ENCODE measurements at places on chromosomes 4 and X.

DNA sequence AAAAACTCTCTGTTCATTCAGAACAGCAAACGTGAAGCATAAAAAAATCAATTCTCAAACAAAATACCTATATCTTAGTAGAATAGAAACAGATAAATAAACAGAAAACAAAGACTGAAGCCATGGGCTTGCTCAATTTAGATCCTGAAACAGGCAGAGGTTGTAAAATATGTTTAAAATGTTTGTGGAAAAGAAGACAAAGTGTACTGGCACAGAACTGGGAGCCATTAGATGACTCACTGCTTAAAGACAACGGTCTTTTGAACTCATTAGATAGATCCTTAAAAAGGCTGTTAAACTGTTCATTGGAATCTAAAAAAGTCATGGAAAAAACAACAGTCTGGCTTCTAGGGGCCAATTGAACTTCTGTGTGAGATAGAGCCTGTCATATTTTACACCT lies 247.0 kb upstream of the NDST4 start:
- DNase-seq = no peak

- no peak for DNase-seq
Measured at GRCh38 chr4:102392033-102392744, 46.9 kb upstream of the SLC39A8 start.

DNA sequence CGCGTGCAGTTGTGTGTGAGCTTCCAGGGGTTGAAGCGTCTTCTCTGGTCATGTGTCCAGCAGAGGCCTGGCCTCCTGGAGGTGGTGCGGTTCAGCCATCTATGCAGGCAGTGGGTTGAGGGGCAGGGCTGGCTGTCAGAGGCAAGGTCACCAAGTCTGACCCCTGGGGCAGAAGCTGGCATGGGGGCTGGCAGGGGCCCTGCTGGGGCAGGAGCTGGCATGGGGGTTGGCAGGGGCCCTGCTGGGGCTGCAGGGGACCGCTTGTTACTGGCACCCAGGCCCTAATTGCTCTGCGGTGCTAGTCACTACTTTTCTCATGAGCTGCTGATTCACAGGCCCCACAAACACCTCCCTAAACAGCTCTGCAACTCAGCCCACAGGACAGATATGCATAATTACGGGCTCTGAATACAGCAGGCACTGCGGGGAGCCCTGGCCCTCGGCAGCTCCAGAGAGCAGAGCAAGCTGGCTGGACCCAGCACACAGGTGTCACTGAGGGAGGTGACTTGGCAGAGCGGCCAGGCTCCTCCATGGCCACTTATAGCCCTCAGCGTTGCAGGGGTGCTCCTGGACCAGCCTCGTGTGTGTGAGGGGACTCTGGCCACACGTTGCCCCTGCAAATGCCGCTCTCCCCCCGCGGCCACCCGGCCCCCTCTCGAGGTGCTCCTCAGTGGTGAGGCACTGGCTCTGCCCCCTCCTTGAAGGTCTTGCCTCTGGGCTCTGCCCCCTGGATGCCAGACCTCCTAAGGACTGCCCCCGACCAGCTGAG lies 32.7 kb downstream of the CPLX1 start:
- no peak for DNase-seq

DNA sequence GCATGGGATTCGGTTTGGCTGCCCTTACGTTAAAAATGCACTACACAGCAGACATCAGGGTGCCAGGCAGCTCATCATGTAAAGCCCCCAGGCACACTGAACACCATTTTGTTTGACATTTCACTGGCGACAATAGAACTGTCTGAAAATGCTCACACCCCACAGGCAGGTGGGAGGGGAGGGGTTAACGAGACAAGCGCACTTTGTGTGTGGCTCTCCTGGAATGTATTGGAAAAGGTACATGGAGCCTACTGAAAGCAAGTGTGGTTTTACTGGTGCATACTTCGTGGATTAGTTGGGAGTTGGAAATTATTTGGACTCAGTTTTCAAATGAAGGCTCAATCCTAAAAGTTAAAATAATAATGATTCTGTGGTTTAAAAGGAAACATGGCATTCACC lies 31.6 kb upstream of the PPARGC1A start:
- DNase-seq = no peak

- no peak for DNase-seq
Measured at GRCh38 chrX:16604337-16604736, 45.6 kb upstream of the S100G start.
